ENCODE measurements at places on chromosomes 1 and 21.
A peak's percentile ranks its signal among the peaks of the same experiment; 100 is the strongest.

DNA sequence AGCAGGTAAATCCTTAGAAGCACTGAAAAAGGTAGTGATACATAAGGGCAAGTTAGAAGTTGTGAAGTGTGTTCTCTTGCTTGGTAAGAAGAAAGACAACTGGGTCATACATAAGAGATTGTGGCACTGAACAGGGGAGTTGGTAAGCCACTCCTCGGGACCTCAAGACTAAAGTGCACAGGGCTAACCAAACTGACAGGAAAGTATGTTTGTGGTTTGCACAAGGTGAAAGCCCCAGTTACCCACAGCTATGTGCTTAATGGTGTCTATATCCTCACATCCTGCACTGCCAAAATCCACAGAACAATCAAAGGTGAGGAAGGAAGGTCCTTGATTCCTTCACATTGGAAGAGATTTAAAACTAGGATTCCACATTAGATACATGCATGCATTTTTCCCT is 276.5 kb downstream of the DNM3 start:
- peak; percentile 42 for DNase-seq

DNA sequence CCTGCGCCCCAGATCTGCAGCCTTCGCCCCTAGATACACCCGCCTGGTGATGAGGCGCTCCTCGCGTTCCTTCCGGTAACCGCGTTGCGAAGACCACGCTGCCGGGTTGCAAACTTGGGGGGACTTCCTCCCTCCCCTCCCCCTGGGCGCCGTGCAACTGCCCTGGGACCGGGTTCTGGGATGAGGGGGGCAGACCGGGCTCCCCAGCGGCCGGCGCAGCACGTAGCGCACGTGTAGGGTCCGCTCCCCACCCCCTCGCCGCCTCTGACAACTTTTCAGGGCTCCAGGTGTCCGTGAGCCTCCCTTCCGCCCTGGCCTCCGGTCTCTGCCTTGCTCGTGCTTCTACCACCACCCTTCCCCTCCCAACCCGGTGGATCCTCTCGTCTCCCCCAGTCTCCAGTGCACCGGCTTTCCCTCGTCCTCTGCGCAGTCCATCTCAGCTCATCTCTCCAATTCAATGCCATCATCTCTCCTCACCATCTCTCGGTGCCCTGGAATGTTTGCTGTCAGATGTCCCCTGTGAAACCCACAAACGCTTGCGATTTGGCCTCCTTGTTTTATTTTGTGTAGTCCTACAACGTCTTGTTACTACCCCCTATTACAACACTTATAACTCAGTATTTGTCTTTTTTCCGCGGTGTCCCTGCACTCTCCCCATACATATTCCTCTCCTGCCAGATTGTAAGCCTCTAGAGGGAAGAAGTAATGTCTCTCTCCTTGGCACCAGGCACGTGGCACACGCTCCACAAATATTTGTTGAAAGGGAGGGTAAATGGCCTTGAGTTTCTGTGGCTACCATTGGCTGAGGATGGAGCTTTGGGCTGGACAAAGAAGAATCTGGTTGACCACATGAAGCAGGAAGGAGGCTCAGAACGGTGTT is 782 bp downstream of the PCAT6 start:
- DNase-seq: no peak

DNA sequence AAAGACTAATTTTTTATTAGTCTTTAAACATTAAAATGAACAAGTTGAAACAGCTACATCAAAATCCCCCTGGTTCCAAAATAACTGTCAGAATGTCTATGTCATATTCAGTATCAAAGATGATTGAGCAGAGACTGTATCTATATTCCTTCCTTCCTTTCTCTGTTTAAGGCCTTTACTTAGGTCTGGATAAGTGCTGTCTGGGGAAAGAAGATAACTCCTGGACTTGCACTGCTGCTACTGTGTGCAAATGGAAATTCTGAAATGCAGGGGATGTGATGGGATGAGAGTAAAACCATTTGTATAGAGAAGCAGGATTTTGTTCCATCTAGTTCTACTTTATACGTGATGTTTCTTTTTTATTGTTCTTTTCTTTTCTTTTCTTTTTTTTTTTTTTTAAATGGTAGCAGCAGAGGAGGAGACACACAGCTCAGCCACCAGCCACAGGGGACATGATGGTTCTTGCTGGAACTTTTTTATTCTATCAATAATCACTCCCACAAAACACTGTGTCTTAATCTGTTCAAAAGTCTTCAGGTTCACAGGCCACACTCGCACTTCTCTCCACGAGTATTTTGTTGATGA is 33.6 kb upstream of the FOXE3 start:
- DNase-seq: no peak

- DNase-seq: no peak
These were observed 49.6 kb downstream of the KCNK2 start for GRCh38 chr1:215132156-215132555.

GRCh38 chr1:1437033-1437903 is 1.8 kb downstream of the VWA1 start:
- no peak for DNase-seq

- DNase-seq: peak; percentile 80
These were observed 62.2 kb downstream of the LRRC40 start for GRCh38 chr1:70143048-70143659.

DNA sequence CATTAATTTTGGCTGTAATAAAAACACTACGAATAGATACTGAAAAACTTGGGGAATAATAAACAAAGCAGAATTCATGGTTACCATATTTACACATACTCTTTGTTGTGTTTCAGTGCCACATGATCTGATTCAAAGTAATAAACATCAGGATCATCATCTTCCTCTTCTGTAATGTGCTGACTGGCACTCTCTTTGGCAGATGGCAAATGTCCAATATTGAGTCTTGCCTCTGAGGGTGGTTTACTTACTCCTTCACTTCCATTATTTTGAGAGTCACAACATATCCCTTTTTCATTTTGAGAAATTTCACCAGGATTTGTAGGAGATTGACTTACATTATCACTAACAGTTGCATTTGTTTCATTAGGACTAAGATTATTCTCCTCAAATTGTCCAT is 50.7 kb downstream of the ZZZ3 start:
- DNase-seq: no peak

DNA sequence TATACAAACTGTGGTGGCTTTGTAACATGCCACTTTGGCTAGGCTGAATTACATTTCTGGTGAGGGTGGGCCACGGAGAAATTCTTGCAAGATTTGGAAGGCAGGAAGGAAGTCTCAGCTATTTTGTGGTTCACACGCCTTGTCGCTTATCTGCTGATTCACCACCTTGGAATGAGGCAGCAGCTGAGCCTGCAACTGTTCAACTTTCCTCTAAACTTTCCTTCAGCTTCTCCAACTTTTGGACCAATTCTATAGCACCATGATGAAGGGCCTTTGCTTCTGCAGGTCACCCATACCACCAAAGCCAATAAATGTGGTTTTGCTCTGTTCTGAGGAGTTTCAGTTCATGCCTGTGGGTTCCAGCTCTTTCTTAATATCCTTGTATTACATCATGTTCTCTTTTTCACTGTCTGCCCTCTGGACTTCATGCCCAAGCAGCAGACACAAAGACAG is 337.6 kb upstream of the SNX7 start:
- peak; percentile 99 for DNase-seq
